NCI-H460 (cell line): ENCODE measurements at places on chromosomes 1 and 21.

DNA sequence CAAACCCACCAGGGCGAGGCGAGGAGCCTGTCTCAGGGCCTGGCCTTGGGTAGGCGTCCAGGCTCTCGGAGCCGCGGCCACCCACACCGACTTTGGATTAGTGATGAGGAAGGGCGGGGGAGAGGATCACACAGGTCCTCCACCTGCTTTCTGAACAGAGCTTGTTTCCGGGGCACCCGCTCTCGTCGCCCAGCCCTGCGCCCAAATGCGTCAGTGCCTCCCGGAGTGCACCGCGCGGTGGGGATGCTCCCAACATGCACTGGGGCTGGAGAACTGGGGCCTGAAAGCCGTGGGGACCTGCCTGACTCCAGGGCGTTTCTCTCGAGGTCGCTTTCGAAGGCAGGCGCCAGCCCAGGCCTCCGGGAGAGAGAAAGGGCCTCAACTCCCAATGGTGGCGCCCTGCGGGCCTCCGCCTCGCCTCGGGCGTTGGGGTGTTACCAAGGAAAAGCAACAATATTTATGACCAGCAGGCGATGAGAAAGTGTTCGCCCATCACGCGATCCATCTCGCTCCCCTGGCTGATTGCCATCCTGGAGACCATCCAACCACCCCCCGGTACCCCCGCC lies 8.9 kb upstream of the LHX8 start:
- DNase-seq: no peak

DNA sequence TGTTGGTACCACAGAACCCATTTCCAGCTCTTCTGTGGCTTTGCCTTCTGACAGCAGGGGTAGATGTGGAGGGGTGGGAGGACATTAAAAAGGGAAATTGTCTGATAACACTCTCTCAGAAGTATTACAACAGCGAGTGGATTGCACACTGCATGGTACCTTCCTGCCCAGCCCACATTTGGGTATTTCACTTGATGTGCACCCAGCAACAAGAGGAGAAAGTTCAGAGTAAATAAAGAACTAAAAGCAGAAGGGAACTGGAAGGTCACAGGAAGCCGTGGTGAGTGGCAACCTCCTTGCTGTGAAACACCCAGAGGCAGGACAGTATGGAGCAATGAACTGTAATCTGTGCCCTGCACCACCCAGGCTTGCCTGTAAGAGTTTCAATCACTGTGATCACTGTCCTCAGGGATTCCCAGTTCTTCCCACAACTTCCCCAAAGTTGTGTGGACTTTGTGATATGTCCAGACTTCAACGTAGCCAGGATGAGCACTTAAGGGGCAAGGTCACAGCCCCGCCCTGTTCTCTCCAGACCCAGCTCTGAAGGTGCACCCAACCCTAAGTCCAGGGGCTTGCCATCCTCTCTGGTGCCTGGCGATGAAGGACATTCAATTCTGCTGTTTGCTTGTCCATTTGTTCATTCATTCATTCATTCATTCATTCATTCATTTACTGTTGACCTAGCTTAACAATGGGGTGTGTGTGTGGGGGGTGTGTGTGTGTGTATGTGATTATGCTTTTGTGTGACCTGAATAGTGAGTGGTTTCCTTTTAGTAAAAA lies 18.7 kb upstream of the F5 start:
- DNase-seq: no peak

GRCh38 chr1:34965597-34965996 lies 19.6 kb downstream of the TMEM35B start:
- no peak for DNase-seq

- DNase-seq: no peak
Observed at GRCh38 chr1:39928809-39929587, 25.9 kb upstream of the MFSD2A start.

GRCh38 chr1:5430136-5430535 lies 562.1 kb downstream of the NPHP4 start:
- DNase-seq: no peak

DNA sequence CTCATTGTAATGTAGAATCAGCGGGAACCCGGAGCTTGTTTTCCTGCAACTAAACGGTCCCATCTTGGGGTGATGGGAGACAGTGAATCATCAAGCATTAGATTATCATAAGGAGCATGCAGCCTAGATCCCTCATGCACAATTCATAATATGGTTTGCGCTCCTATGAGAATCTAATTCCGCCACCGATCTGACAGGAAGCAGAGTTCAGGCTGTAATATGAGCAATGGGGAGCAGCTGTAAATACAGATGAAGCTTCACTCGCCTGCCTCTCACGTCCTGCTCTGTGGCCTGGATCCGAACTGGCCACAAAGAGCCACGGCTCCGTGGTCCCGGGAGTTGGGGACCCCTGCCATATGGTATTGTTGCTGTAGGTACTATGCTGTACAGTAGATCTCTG lies 1.6 kb downstream of the IFI44 start:
- DNase-seq: peak; percentile 15

GRCh38 chr1:6603238-6603914 lies 707 bp upstream of the KLHL21 start:
- DNase-seq: no peak
